GM04504 (cell line): ENCODE measurements at places on chromosomes 5 and 9.

DNA sequence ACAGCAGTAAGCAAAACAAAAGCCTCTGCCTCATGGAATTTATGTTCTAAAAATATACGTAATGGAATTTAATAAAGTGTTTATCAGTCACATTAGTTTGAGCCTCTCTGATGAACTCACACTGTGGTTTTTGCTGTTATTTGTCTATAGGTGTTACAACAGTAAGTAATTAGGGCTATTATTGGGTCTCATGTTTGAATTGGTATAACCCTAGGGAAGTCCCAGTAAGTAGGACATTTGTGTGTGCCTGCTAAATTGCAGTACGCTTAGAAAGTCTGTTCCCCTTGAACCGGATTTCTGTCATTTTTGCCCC lies 197.6 kb downstream of the NR3C1 start:
- no peak for DNase-seq

DNA sequence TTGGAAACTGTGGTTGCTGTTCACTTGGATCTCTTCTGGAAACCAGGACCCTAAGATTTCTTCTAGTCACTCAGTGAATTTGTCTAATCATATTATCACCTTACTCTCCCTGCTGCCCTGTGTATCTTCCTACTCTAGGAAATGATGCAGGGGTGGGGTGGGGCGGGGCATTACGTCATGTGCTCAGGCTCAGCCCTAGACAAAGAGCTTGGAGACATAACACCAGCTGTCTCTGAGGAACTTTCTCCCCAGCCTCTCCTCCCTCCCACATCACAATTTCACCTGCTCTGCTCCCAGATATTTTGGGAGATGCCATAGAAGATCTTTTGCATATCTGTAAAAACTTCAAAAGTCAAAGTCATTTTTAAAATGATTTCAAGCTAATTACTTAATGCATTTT lies 470.4 kb downstream of the ZSWIM6 start:
- DNase-seq, result no peak

DNA sequence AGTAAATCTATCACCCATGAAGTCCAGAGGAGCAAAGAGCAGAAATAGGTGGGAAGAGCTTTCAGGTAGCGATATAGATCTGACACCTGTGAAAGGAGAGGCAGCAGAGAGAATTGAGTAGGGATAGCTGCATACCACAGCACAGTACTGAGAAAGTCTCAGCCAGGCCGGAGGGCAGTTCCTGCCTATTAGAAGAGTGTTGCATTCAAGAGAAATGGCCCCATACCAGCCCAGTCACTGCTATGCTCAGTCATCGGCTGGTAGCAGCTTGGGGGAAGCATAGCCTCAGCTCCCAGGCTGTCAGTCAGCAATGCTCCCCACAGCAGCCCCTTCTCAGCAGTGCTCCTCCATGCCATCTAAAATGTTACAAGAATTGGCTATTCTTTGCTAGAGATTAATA lies 285.1 kb upstream of the CDH6 start:
- DNase-seq, result no peak

GRCh38 chr5:39224196-39224761 lies 4.9 kb upstream of the FYB1 start:
- DNase-seq, result no peak

GRCh38 chr5:170470808-170471404 lies 32.9 kb upstream of the KCNIP1 start:
- DNase-seq, result no peak

- DNase-seq, result no peak
Measured at GRCh38 chr9:133113949-133114885, 6.8 kb downstream of the RALGDS start.
